ENCODE measurements at places on chromosomes 2 and 18.

DNA sequence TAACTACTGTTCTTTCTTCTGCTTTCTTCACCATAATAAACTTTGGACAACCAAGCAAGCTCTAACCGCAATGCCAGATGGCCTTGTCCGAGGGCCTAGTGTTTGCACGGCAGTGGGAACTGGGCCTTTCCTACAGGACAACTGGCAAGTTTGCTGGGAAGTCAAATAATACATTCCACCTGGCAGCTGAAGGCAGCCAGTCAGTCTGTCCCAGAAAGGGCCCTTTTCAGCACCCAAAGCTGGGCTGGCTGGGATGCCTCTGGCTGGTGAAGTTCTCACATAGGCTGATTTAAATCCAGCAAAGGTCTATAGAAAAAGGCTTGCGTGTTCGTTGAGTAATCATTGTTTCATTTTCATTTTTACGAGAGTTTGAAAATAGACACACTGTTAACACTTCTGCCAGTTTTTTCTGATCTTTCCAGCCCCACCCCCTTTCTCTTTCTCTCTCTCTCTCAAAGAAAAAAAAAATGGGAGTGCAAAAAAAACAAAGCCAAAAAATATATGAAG lies 110.0 kb upstream of the EPAS1 start:
- peak; percentile 22 for DNase-seq

DNA sequence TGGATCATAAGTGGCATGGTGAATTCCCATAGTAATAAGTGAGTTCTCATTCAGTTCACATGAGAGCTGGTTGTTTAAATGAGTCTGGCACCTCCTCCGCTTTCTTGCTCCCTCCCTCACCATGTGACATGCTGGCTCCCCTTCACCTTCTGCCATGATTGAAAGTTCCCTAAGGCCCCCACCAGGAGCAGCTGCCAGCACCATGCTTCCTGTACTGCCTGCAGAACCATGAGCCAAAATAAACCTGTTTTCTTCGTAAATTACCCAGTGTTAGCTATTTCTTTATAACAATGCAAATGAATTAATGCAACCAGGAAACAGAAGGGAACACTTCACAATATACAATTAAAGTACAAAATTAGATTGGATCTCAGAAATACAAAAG lies 257.0 kb downstream of the MREG start:
- no peak for DNase-seq

DNA sequence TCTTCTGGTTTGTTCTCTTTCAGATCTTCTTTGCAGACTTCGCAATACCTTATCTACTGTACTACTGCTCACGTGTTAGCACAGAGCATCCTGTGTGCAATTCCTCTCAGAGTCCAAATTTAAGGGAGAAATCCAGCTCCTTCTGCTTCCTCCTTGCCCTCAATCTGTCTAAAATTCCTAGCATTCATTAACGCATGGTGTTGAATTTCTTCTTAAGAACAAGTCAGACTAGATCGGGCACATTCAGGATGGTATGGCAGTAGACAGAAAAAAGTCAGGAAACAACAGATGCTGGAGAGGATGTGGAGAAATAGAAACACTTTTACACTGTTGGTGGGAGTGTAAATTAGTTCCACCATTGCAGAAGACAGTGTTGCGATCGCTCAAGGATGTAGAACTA lies 206.1 kb upstream of the CDH7 start:
- no peak for DNase-seq

DNA sequence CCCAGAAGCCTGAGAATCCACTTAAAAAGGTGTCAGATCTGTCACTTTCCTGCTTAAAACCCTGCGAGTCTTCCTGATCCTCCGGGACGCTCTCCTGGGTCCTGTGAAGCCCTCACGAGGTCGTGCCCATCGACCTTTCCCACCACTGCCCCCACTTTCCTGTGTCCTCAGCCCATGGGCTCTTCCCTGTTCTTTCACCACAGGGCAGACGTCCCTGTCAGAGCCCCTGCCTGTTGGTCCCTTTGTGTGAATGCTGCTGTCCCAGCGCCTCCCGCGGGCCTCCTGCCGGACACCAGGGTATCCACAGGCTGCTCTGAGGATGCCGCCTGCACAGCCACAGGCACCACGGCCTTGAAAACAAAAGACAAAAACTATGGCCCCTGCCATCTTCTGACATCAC lies 125.6 kb downstream of the TMEM18 start:
- no peak for DNase-seq

GRCh38 chr2:190304404-190304803 lies 15.2 kb downstream of the HIBCH start:
- no peak for DNase-seq

GRCh38 chr2:134375935-134376334 lies 122.1 kb downstream of the MGAT5 start:
- DNase-seq = no peak

All from CD14-positive monocyte (primary cell).